Aorta (tissue), 5 donors: ENCODE measurements at places on chromosomes 1 and 21. TPM values are rescaled to one million over a fixed set of nuclear protein-coding genes. Genes with fewer than 3 reads are reported as not detected.
A peak's percentile ranks its signal among the peaks of the same experiment; 100 is the strongest.

- no peaks in the 10 kb centered on the region for H3K27me3 ChIP-seq
- no peaks in the 10 kb centered on the region for H3K4me1 ChIP-seq
- no peak overlapping the region for H3K4me3 ChIP-seq
- H3K36me3 ChIP-seq = no peaks in the 10 kb centered on the region
- no peak for DNase-seq
- peak overlapping the region; percentile 58 for H3K27ac ChIP-seq
Observed at GRCh38 chr1:162206749-162207635, 137.5 kb downstream of the NOS1AP start.

- H3K4me1 ChIP-seq = no peaks in the 10 kb centered on the region
- no peaks in the 10 kb centered on the region for H3K27me3 ChIP-seq
- no peak overlapping the region for H3K4me3 ChIP-seq
- H3K36me3 ChIP-seq = no peaks in the 10 kb centered on the region
Observed at GRCh38 chr1:3198371-3199271, 129.6 kb downstream of the PRDM16 start.

GRCh38 chr1:21313203-21313885, 23.1 kb upstream of the ECE1 start:
- H3K4me1 ChIP-seq = no peaks in the 10 kb centered on the region
- no peaks in the 10 kb centered on the region for H3K27me3 ChIP-seq
- no peak overlapping the region for H3K4me3 ChIP-seq
- H3K27ac ChIP-seq = no peak overlapping the region
- DNase-seq = no peak
- H3K36me3 ChIP-seq = no peaks in the 10 kb centered on the region

- H3K36me3 ChIP-seq = no peaks in the 10 kb centered on the region
- H3K4me1 ChIP-seq = no peaks in the 10 kb centered on the region
- H3K4me3 ChIP-seq = no peak overlapping the region
- no peak overlapping the region for H3K27ac ChIP-seq
- H3K27me3 ChIP-seq = no peaks in the 10 kb centered on the region
- DNase-seq = no peak
Observed at GRCh38 chr1:153392258-153392657, 1.4 kb upstream of the S100A8 start.

DNA sequence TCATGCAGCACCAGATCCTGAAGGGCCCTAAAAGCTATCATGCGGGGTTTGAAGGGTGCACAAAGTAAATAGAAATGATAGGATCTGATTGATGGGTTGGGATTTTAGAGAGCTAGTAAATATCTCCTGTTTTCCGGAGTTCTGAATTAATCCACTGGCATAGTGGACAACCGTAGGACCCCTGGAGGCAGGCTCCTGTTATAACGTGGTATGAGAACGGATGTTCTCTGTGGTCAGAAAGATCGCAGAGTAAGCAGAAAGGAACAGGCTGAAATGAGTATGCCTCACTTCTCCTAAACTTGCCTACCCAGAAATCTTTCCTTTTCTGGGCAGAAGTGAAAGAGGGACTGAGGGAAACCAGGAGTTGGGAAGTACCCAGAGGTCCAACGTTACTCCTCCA, 470.8 kb downstream of the AJAP1 start:
- no peaks in the 10 kb centered on the region for H3K27me3 ChIP-seq
- no peak overlapping the region for H3K27ac ChIP-seq
- H3K4me1 ChIP-seq = no peaks in the 10 kb centered on the region

GRCh38 chr1:19597496-19598309, 46.4 kb upstream of the NBL1 start:
- H3K4me3 ChIP-seq = peak overlapping the region; percentile 64
- H3K36me3 ChIP-seq = no peaks in the 10 kb centered on the region
- peaks cover 13% of the 10 kb centered on the region for H3K4me1 ChIP-seq

The MTF1 gene
- total RNA-seq = 23.5 TPM

The HES5 gene
- 0.36 TPM for total RNA-seq

The PLA2G2F gene
- not detected for total RNA-seq
